Ovary (tissue), 10 donors: ENCODE measurements at places on chromosomes 7 and 10. TPM values are rescaled to one million over a fixed set of nuclear protein-coding genes. Genes with fewer than 3 reads are reported as not detected.

- no peak for DNase-seq
These were observed 90.1 kb upstream of the BET1 start for GRCh38 chr7:94094298-94094697.

GRCh38 chr10:132757171-132757570 is 28.8 kb downstream of the NKX6-2 start:
- DNase-seq = no peak

DNA sequence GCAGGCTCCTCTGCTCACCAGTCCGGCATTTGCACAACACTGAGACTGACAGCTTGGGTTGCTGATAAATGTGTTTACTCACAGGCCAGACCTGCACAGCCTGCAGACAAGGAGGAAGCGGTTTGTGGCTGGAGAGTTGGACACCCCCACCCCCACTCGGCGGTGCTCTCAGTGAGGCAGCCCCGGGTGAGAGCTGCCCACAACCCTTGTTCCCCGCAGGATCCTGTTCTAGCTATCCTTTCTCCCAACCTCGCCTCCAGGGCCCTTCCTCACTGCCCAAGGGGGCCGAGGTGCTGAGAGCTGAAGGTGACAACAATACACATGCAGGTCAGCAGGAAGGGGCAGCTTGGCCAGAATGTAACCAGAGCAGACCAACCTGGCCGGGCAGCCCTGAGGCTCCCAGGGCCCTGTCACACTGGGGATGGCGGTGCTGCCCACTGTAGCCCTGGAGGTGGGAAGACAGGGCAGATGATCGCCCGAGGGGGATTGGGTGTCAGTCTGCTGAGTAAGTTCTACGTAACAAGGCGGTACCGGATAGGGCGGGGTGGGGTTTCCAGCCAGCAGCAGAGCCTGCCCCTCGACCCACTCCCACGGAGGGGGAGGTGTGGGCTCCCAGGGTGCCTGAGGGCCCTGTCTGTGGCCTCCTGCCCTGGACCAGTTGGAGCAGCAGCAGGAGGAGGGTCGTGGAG is 2.1 kb upstream of the ADAM8 start:
- DNase-seq = no peak

- DNase-seq = no peak
These were observed 206.7 kb upstream of the IGFBP3 start for GRCh38 chr7:46127814-46128213.

- DNase-seq = no peak
These were observed 34.2 kb downstream of the DNAJC12 start for GRCh38 chr10:67803588-67804394.

- DNase-seq = peak; percentile 46
These were observed 4.0 kb downstream of the MAFK start for GRCh38 chr7:1534330-1535099.

Gene CALHM3
- total RNA-seq = not detected
